NCI-H524 treated with DMSO at 0.1 percent for 48 hours (cell line): ENCODE measurements at places on chromosomes 12 and 14.

- no peak for DNase-seq
These were observed 66.1 kb upstream of the DUSP6 start for GRCh38 chr12:89418228-89418910.

GRCh38 chr12:28750946-28751685 is 398.0 kb upstream of the FAR2 start:
- DNase-seq: no peak

DNA sequence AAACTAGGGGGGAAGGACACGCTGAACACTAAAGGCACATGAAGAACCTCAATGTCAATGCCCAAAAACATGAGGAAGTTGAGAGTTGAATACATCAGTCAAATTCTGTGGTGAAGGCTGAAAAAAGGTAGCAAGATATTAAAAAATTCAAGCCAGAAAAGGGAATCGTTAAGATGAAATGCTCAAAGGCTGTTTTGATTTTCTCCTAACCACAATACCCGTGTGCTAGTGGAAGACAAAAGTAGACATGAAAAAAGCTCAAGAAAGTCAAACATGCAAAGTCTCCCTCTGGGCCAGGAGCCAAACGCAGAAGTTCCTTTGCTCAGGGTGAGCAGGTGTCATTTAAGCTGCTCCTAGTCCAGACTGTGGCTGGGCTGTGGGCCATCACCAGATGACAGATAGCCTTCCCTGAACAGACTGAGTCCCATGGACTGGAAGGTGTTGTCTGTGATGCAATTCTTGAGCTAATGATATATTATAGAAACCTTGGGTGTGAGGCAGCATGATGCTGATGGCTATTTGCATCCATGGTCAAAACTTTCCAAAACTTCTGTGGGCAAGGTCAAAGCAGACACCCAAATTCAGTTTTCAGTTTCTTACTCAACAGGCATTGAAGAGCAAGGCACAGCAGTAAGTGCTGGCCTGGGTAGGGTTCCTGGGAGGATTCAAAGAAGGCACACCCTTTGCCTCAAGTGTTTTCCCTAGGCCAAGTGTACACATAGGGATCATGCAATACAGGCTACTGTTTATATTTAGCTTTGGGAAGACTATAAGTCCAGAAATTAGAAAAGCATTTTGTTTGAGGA is 81.6 kb downstream of the MYRFL start:
- DNase-seq: no peak

GRCh38 chr12:120381752-120382419 is 12.9 kb upstream of the MSI1 start:
- DNase-seq: no peak

DNA sequence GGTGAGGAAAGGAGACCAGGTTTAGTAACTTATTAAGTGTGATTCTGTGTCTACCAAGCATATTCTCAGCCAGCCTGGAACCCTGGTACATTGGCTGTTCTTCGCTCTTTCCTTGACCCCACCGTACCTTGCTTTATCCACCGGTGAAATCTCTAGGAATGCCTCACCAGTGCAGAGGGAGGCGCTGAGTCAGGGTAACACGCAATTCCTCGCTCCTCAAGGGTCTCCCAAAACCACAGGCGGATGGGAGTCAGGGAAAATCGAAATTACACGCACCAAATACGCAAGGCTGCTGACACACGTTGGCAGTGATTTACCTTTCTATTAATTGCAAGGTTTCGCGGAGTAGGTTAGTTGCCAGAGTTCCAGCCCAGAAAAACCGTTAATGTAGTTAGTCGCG is 845 bp downstream of the L3HYPDH start:
- DNase-seq: no peak

- no peak for DNase-seq
These were observed 991 bp upstream of the RCOR1 start for GRCh38 chr14:102591372-102591943.

DNA sequence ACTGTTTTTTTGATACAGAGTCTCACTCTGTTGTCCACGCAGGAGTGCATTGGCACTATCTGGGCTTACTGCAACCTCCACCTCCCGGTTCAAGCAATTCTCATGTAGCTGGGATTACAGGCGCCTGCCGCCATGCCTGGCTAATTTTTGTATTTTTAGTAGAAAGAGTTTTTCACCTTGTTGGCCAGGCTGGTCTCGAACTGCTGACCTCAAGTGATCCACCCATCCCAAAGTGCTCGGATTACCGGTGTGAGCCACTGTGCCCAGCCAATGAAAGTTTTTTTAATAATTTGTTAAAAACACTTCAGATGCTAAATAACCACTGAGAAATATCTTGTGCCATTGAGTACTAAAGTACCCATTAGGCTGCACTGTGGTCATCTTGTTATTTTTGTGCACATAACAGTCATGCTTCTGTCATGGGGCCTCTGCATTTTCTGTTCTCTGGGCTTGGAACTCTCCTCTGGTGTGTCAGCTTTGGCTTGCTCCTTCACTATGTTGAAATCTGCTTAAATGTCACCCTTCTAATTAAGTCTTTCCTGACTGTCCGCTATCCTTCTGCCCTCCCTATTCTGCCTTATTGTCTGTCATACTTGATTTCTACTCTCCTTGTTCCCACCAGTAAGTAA is 105.1 kb downstream of the KTN1 start:
- DNase-seq: no peak

DNA sequence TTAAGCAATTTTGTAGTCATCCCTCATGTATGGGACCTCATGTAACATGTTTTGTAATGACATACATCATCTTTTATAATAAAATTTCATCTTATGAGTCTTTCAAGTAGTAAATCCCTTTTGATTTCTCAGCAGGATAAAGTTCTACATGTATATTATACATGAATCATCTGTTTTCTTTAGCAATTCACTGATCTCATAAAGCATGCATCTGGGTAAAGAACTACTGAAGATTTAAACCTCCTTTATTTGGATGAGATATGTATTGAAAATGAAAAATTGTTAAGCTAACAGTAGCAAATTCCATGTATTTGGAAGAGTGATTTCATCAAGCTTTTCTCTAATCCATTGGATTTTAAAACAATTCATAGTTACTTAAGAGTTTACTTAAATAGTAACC is 126.9 kb downstream of the KITLG start:
- DNase-seq: no peak

- DNase-seq: no peak
These were observed at the start of gene B4GALNT1 for GRCh38 chr12:57632958-57633840. Gene B4GALNT1 (minus strand): TSS chr12:57633201. CDS start chr12:57632132, 1,069 bp downstream.

DNA sequence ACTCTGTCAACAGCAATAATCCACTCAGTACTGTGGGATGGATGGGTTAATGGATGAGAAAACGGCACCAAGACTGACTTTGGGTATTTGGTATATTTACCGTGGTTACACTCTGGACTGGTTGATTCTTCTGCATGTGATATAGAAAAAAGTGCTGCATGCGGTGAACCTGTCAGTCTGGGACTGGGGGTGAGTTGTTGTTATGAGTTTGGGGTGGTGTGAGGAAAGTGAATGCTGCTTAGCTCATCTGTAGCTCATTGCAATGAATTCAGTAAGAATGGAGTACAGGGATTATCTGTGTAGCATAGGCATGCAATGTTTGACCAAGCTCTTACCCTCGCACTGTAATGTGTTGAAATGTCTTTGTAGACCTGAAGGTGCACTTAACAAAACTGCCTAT is 6.0 kb downstream of the KCNA1 start:
- no peak for DNase-seq

DNA sequence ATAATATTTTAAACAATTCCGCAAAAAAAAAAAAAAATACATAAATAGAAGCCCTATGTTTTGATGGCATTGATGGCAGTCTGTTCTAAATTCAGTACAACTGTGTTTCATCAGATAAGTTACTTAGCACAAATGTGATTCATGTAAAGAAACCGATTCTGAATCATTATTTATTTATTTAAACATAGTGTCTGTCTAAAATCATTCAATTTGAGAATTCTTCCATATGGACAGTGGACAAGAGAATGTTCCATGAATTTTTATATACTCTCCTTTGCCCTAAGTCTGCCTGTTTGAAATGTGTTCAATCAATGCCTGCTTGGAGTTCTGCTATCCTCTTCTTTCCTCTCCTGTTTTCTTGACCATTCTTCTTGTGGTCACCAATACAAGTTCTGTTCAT is 126.5 kb downstream of the PDE3A start:
- DNase-seq: no peak

- no peak for DNase-seq
These were observed 68.8 kb downstream of the SLC24A4 start for GRCh38 chr14:92391726-92392125.

DNA sequence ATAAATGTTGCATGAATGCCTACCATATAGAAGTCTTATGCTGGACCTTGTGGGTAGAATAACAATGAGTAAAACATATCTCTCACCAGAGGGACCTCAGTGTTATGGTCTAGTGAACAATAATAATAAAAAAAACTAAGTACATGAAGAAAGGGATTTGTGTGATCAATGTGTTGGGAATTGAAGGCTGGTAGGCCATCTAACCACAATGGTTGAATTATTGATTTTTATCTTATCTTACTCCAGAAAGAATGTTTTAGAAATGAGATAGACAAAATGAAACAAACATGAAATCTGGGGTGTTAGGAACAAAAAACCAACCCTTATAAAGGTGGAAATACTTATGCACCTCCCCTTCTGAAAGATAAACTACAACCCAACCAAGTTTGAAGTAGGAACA is 243.9 kb upstream of the LRIG3 start:
- DNase-seq: no peak

- DNase-seq: no peak
These were observed 19.6 kb downstream of the HCFC2 start for GRCh38 chr12:104083769-104084475.

GRCh38 chr12:7354529-7354928 is 50.7 kb downstream of the ACSM4 start:
- DNase-seq: no peak

DNA sequence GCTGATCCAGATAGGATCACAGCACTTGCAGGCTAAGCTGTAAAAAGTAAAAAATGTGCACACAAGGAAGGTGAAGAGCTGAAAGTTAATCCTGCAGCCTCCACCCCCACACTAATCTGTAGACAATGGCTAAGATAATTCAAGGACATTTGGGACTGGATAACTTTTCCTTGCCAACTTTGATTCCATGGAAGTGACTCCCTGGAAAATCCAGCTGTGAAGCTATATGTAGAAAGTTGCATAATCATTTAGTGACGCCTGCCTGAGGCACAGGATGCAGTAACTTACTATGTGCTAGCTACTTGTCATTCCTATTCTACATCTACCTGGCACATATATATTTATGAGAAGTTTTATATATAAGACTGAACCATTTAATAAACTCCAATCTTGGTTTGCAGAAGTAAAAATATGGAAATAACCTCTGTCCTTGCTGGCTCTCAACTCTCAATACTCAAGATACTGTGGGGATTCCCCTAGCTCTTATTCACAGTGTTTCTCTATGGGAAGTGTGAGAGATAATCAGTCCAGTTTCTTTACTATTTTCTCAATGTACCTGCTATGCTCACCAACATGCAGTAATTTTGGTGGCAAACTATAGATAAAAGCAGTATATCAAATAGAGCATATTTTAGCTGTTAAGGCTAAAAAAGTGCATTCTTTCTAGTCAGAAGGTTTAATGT is 14.8 kb downstream of the LDHB start:
- no peak for DNase-seq

- DNase-seq: no peak
These were observed 171.3 kb downstream of the TTC7B start for GRCh38 chr14:90644882-90645281.

DNA sequence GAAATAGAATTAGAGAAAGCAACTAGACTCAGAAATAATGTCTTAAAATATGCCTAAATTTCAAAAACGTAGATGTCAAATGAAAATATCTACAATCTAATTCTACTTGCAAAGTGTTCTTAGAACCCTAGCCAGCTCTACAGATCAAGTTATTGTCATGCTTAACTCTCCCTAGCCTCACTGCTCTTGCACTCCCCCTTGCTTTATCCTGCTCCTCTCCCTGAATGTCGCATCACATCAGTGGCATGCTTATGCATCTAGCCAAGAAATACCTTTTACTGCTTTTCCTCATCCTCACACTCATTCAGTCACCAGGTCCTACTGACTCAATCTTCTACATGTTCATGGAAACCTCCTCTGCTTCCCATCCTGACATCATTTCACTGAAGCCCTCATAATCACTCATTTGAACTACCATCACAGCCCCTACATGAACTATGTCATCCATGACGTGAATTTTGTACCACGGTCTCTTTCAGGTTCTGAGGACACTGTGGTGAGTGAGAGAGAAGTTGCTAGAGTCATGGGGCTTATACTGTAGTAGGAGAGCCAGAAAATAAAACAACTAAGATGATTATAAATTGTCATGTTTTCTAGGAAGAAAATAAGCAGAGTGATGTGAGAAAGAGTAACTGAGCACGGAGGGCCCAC is 22.6 kb upstream of the CRACR2A start:
- no peak for DNase-seq

DNA sequence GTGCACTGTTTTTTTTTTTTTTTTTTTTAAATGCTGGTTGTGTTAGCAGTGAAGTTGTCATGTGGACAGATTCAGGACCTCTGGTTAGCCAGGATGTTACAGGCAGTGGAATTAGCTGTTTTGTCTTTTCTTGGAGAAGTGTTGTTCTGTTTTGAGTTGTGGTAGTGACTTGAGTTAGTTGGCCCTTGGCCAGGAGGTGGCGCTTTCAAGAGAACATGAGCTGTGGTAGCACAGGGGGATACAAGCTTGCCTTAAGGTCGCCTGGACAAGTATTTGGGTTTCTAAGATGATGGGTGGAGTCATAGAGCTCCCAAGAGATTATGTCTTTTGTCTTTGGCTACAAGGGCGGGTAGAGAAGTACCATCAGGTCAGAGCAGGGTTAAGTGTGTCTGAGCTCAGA is 33.3 kb upstream of the CCDC198 start:
- no peak for DNase-seq
